ENCODE measurements at places on chromosomes 3 and 15. TPM values are rescaled to one million over a fixed set of nuclear protein-coding genes. Genes with fewer than 3 reads are reported as not detected.

The CCDC191 gene
- total RNA-seq, result 0.83 TPM

DNA sequence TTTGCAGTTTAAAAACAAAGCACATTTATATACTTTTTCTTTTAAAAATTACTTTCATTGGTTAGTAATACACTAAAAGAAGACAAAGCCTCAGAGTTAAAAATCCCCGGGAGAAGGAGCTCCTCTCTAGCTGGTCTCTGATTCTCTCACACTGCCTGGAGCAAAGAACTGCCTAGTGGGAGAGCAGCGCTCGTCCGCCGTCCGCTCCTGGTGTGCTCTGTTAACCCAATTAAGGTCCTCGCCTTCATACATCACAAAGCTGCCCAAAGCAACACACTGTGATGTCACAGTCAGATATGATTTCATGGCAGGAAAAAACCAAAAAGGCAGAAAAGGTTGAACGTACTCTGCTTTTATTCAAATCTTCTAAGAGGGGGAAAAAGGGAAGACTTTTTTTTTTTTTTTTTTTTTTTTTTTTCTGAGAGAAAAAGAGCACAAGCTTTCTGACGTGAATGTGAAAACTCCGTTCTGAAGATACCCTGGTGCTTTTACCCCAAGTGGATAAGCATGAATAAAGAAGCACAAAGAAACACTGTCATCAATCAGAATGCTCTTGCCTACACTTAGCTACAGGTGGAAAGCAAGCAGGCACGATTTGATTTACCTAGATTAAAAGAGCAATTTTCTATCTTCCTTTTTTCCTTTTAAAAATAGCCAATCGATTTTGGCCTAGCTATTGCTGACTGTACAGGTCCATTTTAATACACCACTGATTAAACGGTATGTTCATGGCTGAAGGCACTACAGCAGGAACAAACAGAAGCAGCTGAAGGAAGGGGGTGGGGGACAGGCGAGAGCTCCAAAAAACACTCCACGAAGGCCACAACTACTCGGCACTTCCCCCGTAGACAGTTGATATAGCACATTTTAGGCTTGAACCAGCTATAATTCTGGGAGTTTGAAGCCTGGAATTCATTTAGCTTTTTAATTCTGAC lies 115.2 kb downstream of the TIGIT start:
- no peak for DNase-seq

GRCh38 chr15:28904541-28905315 lies 19.0 kb downstream of the APBA2 start:
- DNase-seq, result no peak

GRCh38 chr3:17407576-17407975 lies 334.9 kb downstream of the TBC1D5 start:
- no peak for DNase-seq

DNA sequence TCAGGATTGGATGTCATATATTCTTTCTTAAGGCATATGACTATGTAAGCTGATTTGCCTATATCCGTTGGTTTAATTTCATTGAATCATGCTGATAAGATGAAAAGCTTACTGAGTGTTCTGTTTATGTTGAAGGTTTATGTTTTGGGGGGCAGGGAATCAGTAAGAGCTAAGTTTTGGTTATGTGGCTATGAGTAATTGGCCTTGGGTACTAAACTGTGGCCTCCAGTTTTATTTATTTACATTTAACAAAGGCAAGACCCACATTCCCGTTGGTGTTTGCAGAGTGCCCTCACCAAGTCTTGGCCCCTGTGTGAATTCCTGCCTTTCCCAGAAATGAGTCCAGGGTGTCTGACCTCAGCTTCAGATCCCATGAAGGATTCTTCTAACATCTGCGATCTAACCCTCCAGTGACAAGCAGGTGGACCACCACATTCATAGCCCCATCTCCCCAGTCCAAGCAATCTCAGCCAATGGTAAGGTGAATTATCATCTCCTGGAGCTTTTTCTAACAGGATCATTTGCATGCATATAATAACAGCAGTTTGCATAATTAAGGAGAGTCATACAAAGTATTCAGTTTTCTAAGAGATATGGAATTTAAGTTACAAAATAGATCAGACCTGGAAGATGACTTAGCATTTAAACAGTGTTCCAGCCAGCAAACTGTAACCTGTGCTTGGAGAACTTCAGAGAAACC lies 27.4 kb downstream of the GLDN start:
- peak; percentile 93 for DNase-seq

The C3orf20 gene
- not detected for total RNA-seq
